ENCODE measurements at places on chromosomes 11 and 22. TPM values are rescaled to one million over a fixed set of nuclear protein-coding genes. Genes with fewer than 3 reads are reported as not detected.

GAB2 gene
- 34.8 TPM for total RNA-seq

CCDC87 gene
- 0.30 TPM for total RNA-seq

SCGB1A1 gene
- not detected for total RNA-seq

NLRP6 gene
- total RNA-seq = not detected

ANO9 gene
- total RNA-seq = 0.13 TPM

Data from heart right ventricle (tissue), 16 donors.